ENCODE measurements at places on chromosomes 4 and X.

GRCh38 chr4:3421470-3421869, 20.3 kb upstream of the HGFAC start:
- DNase-seq = no peak

- DNase-seq = no peak
Measured at GRCh38 chr4:70844180-70844579, 4.5 kb upstream of the GRSF1 start.

- no peak for DNase-seq
Measured at GRCh38 chrX:23383411-23383810, 48.8 kb downstream of the PTCHD1 start.

DNA sequence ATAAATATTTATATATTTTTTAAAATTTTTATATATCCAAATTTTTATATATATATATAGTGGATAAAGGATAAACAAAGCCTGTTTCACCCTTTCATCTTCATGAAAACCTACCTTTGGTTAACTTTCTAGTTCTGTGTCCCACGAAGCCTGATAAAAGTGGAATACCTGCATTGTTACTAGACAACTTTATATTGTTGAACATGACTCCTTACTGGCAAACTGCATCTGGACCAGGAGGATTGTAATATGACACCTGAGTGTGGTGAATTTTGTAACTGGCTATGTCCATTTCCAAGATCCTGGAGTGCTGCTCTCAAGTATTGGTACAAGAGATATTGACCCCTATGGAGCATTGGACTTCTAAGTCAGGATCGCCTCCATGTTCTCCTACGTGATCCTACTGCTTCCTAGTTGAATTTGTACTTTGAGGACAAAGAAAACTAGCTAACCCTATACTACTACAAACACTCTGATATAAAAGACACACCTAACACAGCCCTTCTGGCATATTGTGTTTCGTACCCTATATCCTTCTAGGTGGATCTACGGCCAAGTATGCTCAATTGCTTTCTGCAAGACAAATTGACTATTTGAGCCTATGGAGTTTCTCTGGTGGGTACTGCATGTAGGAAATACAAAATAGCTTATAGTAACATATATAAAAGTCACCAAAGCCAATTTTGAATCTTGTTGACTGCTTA, 61.3 kb upstream of the PRRG1 start:
- no peak for DNase-seq

DNA sequence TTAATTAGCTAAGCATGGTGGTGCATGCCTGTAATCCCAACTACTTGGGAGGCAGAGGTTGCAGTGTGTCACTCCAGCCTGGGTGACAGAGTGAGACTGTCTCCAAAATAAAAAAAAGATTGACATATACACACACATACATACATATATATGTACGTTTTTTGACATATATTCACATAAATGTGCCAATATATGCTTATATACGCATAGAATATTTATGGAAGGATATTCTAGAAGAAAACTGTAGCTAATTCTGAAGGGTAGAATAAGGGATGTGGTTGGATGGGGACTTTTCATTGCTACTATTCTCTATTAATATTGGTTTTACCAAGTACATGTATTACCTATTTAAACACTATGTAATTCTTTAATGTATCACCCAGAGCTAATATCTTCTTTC, 19.7 kb downstream of the ZGRF1 start:
- DNase-seq = no peak

GRCh38 chr4:184503869-184504300, 29.5 kb upstream of the IRF2 start:
- no peak for DNase-seq

DNA sequence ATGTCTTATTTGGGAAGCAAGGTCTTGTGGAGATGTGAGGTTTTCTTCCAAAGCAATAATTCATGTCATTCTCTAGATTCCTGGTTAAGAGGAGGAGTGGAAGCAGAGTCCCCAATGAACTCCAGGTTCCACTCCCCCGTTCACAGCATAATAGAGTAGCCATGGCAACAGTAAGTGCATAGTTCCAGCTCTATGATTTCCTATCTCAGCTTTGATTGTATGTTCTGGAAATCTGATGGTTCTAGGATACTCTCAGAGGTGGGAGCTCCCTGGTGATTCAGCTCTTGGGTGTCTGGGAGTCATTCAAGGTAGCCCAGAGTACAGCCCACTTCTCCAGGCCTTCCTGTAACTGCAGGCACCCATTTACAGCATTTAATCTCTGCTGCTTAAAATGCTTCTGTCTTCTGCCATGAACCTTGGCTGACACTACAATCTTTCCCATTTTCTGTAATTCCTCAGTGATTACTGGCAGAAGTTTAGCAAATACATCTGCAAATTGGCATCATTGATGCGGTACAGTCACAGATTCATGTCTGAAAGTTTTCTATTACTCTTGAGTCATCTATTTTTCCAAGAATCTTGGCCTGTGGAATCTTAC, 242.0 kb downstream of the MAPK10 start:
- no peak for DNase-seq

DNA sequence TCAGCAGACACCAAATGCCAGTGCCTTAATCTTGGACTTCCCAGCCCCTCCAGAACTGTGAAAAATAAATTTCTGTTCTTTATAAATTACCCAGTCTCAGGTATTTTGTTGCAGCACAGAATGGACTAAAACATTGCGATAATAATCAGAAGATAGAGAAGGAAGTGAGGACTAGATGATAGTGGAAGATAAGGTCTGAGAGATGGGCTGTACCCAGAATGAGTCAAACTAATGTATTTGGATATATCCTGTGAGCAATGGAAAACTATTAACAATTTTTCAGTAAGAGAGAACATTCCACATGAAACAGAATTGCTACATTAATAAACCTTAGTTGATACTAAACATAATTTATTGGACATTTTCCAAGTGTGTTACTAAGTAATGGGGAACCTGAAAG, 93.3 kb downstream of the FANCB start:
- no peak for DNase-seq

GRCh38 chr4:156827519-156827918, 144.1 kb downstream of the PDGFC start:
- DNase-seq = no peak

DNA sequence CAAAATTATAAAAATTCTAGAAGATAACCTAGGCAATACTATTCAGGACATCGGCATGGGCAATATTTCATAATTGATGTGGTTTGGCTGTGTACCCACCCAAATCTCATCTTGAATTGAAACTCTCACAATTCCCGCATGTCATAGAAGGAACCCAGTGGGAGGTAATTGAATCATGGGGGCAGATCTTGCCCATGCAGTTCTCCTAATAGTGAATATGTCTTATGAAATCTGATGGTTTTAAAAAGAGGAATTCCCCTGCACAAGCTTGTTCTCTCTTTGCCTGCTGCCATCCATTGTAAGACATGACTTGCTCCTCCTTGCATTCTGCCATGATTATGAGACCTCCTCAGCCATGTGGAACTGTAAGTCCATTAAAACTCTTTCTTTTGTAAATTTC, 77.7 kb downstream of the DDX60 start:
- no peak for DNase-seq

- no peak for DNase-seq
Measured at GRCh38 chrX:3697701-3698279, 15.7 kb downstream of the PRKX start.

All from stimulated activated CD8-positive, alpha-beta memory T cell treated with anti-CD3 and anti-CD28 coated beads, Interleukin-2, amount 100 ng/mL, for 1 hour (primary cell).